Activated CD4-positive, alpha-beta T cell treated with anti-CD3 and anti-CD28 coated beads, Interleukin-2, Interleukin-6, amounts not matched to agents 100 ng/mL and 50 ng/mL, durations not matched to agents 16 hours and 8 hours (primary cell): ENCODE measurements at places on chromosomes 13 and 19.

GRCh38 chr13:34772881-34773280, 169.2 kb upstream of the NBEA start:
- DNase-seq = no peak

DNA sequence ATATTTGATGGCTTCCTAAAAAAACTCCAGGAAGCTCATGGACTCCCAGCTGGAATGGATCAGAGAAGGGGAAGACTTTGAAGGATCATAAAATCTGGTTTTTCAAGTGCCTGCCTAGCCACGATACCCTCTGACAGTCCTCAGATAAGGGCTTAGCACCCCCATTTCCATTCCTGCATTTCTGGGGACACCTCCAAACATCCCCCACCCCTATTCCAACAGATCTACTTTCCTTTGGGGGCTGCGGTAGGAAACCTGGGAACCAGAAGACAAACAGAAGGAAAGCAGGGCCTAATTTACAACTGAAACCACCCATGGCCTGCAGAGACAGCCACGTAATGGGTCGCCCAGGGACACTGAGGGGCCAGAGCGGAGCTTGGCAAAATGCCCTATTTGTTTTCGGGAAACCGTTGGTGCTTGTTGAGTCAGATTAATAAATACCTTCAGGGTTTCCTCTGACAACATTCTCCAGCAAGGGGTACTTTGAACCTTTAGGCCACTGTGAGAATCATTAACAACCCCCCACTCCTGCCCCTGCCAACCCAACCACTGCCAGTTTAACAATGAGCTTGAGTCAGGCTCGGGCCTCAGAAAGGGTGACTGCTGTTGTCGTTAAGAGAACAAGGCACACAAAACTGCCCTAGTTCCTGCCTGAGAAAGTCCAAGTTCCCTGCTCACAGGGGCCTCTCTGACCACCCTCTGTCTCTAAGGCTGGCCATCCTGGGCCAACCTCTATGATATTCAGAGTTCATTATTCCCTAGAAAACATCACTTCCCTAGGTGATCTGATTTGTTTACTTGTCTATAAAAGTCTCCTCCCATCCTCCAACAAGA, 23.5 kb downstream of the RHPN2 start:
- no peak for DNase-seq

- DNase-seq = no peak
Measured at GRCh38 chr13:43339805-43340550, 316.6 kb downstream of the DNAJC15 start.

DNA sequence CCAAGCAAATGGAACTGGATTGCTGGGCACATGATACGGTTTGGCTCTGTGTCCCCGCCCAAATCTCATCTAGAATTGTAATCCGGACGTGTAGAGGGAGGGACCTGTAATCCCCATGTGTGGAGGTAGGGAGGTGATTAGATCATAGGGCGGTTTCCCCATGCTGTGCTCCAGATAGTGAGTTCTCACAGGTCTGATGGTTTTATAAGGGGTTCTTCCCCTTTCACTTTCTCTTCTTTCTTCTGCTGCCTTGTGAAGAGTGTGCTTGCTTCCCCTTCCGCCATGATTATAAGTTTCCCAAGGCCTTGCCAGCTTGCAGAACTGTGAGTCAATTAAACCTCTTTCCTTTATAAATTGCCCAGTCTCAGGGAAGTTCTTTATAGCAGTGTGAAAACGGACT, 32.6 kb upstream of the MTIF3 start:
- no peak for DNase-seq

DNA sequence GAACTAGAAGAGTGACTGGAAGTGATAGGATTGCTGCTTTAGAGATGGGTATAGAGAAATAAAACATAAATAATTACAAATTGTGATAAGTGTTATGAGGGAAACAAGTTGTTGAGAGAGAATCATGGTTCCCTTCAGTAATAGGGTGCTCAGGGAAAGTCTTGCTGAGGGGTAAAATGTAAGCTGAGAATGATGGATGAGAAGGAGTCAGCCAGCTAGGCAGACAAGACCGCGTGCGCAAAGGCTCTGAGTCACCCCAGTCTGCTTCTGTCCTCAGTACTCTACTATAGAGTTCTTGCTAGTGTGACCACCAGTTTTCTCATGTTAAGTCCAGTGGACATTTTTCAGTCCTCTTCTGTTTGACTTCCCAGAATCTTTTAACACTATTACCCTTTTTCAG, 39.5 kb downstream of the PCCA start:
- DNase-seq = no peak
